ENCODE measurements at places on chromosomes 16 and 17. TPM values are rescaled to one million over a fixed set of nuclear protein-coding genes. Genes with fewer than 3 reads are reported as not detected.

GRCh38 chr17:59897090-59897489 is 4.2 kb downstream of the RPS6KB1 start:
- no peak for DNase-seq

- no peak for DNase-seq
Observed at GRCh38 chr17:17030515-17031211, 11.6 kb upstream of the MPRIP start.

DNA sequence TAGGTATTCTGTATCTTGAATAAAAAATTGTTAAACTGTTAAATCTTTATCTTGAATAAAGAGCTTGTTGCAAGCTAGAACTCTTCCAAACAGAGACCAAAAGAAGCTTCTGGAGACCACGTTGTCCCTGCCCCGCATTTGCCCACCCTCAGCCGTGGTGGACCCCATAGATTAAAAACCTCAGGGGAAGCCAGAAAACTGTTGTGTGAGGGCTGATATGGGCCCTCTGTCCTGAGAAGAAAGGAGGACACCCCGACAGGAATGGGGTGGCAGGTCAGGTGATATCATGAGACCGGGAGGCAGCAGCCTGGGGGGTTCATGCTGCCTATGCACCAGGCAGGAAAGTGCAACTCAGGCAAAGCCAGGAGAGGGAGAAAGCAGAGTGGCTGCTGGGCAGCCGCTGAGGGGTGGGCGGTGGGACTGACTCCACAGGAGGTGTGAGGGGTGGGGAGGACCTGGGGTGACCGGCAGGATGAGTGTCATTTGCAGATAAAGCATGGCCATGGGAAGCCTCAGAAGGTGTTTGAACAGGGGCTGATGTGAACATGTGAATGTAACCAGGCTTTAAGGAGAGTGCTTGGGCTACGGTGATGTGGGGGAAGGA is 147.8 kb downstream of the IRF8 start:
- no peak for DNase-seq

DNA sequence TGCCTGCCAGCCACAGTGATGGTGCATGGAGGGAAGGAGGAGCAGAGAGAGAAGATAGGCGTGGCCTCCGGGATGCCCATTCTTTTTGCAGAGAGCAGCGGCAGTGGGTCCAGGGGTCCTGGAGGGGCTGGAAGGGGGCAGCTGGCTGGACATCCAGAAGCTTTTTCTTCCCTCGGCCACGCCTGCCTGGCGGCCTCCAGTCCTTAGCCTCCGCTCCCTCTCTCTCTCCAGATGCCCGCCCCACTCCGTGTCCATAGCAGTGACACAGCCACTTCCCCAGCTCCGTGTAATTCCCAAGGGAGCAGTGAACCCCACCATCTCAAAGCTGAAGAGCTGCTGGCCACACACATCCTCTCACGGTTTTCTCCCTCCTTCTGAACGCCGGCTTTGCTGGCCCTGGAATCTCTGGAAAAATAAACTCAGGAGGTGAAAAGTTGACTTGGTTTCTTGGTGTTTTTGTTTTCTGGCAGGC is 26.3 kb upstream of the CDC42EP4 start:
- no peak for DNase-seq

DNA sequence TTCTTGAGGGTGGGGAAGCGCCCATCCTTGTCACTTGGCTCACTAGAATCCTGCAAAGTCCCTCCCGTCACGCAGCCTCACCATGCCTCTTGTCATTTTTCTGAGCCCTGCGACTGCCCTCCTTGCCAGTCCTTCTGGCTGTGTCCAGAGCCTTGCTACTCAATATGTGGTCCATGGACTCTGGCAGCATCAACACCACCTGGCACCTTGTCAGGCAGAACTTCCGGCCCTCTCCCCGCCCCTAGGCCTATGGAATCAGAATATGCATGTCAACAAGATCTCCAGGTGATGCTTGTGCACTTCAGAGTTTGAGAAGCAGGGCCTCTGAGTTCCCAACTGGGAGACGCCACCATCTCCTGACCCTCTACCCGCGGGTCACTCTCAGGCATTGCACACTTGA is 12.1 kb downstream of the PIMREG start:
- no peak for DNase-seq

DNA sequence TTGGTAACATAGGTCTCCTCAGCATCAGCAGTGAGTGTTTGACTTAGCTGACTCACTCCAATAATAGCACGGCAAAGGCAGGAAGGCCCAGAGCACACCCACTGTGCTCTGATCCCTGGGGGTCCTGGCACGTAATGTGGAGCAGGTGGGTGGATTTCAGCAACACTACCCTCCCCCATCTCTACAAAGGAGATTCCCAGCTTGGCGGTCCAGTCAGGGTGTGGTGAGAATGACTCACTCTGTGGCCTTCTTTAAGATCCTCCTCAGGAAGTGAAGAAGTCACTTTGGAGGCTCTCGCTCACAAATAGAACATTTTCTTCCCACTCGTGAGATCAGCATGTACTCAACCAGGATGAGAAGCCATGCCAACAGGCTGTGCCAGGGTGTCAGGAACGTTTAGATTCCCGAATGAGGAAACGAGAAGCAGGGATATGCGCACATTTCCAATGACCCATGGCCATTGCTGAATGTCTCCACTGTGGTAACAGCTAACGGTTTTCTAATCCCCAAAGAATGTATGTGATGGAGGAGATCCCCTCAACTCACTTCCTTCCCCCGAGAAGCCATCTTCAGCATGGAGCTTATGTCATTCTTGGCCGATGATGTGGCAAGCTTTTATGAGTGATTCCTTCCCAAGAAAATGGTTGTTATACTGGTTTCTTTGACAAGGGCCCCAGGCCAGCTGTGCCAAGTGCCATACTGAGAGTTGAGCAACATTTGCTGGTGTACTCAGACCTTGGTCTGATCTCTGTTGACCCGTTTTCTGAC is 365.2 kb downstream of the C16orf95 start:
- no peak for DNase-seq

GRCh38 chr16:4358831-4359561 is 7.9 kb upstream of the PAM16 start:
- DNase-seq: peak; percentile 80

- no peak for DNase-seq
Observed at GRCh38 chr17:43529947-43530287, 16.2 kb downstream of the ETV4 start.

DNA sequence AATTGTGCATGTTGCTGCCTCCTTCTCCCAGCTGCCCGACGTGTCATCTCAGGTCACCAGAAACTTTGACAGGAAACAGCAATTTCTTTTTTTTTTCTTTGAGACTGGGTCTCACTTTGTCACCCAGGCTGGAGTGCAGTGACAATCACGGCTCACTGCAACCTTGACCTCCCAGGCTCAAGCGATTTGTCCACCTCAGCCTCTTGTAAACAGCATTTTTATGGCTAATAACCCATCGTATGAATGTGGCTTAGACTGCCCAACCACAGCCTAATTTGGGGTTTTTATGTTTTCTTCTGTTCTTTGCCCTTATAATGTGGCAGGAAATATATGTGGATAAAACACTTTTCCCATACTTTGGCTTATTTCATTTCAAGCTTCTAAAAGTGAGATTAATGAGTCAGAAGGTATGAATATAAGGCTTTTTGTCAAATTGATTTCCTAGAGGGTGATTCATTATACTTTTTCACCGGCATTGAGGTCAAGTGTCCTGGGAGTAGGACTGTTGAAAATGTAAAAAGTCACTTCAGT is 31.0 kb upstream of the SLC5A10 start:
- DNase-seq: no peak

GRCh38 chr16:49739381-49739780 is 116.5 kb downstream of the ZNF423 start:
- DNase-seq: no peak

The TMEM88 gene
- 0.65 TPM for total RNA-seq

The CDH5 gene
- 21.9 TPM for total RNA-seq

The PAGR1 gene
- 11.1 TPM for total RNA-seq

Measured in liver (tissue), 10 donors.